ENCODE measurements at places on chromosomes 7 and 10.

- no peak for DNase-seq
These were observed 49.0 kb downstream of the LAMB1 start for GRCh38 chr7:107953924-107954303.

- DNase-seq: no peak
These were observed 3.2 kb upstream of the TMEM273 start for GRCh38 chr10:49191349-49191748.

DNA sequence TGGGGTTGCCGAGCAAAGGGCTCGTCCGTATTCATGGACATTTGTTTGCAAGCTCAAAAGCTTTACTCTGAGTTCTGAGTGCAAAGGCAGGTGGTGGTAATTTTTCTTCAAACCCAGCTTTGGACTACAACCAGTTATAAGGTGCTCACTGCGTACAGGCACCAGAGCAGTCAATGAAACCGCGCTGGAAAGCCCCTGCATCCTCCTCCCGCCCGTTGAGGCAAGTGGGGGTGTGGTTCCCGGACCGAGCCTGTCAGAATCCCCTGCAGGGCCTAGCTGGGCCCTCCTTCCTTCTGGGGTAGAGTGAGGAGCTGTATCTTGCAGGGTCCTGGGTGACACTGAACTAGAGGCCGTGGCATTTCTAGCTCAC, 22.3 kb downstream of the AMZ1 start:
- no peak for DNase-seq

- no peak for DNase-seq
These were observed 56.9 kb downstream of the NOD1 start for GRCh38 chr7:30421647-30422196.

GRCh38 chr7:22598318-22598920, 98.4 kb upstream of the STEAP1B start:
- DNase-seq: no peak

GRCh38 chr7:5439572-5440496, 16.2 kb upstream of the TNRC18 start:
- DNase-seq: no peak

GRCh38 chr10:30781670-30782121, 152.1 kb upstream of the LYZL2 start:
- no peak for DNase-seq

DNA sequence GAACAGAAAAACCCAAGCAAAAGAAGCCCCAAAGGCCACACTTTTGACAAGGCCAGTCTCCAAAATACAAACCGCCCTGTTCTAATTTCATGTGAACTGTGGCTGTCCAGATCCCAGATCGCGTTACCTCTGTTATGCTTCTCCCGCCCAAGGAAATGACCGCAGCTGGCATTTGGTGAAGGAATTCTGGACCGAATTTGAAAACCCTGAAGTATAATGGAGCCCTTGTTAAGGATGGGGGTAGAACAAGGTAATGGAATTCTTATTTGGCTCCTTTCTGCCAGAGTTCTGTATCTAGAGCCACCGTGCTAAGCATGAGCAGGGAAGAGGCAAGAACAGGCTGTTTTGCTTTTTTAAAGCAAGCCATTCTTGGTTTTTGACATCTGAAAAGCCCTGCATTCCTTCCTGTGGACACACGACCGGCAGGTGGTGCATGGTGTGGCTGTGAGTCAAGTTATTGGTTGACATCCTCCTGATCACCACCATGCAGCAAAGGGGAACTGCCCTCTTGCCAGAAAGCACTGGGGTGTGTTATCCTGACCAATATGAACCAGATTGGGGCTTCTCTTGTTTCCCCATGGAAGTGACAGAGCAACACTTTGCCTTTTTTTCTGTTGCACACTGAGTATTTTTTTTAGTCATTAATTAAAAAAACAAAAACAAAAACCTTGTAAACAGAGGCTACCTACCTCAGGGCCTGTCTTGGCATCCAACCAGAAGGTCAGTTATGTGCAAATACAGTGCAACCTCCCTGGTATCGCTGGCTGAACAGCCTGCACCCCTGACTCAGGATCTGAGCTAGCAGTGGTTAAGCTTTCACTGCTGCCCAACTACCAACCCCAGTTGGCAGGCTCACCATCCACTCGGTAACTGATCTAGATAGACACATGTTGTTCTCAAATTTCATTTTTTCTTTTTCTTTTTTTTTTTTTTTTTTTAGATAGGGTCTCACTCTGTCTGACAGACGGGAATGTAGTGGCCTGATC, 14.2 kb downstream of the UCMA start:
- no peak for DNase-seq

DNA sequence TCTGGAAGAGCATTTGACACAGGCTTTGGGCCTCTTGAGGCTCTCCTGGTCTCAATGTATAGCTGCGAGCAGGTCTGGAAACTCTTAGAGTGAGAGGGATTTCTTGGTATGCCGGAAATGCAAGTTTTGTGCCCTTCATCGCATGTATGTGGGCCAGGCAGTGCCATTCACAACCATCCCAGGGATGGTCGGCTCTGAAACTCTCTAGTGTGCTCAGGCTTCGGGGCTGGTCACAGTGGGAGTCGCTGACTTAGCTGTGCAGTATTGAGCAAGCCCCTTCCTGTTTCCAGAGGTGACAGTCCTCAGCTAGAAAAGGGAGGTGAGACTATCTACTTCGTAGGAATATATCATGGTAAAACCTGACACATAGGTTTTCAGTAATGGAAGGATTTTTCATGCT, 2.0 kb upstream of the AOAH start:
- no peak for DNase-seq

DNA sequence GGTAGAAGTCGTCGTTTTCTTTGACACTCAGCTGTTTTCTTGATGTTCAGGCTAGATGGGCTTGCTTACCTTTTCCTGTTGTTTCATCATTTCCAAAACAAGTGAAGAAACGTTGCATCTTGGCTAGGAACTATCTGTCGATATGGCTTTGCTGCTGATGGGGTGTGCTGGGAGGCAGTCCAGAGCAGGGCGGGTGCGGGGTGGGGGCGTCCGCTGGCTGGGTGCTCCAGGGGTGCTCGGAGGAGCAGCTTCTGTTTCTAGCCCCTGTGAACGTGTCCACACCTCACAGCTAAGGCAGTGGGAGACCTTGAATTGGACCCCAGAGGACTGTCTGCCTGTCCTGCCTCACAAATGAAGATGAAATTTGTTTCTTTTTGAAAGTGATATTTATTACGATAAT, 7.6 kb upstream of the SUN1 start:
- DNase-seq: no peak

DNA sequence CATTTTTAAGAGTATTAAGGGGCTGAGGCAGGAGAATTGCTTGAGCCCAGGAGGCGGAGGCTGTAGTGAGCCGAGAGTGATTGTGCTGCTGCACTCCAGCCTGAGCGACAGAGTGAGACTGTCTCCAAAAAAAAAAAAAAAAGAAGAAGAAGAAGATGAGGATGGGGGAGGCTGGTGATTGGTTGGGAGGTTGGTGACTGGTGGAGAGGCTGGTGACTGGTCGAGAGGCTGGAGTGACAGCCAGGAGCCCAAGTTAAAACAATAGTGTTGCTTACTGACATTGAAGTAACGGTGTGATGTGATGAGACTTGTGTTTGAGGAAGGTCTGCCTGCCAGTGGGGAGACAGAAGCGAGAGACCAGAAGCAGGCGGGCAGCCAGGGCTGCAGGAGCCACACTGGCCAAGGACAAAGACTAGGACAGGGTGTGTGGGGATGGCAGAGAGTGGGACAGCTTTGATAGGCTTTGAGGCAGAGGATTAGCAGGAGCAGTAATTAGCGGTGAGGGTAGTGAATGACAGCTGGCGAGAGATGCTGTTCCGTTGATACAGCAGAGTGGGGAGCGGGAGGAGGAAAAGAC, 4.9 kb downstream of the SRRT start:
- no peak for DNase-seq

DNA sequence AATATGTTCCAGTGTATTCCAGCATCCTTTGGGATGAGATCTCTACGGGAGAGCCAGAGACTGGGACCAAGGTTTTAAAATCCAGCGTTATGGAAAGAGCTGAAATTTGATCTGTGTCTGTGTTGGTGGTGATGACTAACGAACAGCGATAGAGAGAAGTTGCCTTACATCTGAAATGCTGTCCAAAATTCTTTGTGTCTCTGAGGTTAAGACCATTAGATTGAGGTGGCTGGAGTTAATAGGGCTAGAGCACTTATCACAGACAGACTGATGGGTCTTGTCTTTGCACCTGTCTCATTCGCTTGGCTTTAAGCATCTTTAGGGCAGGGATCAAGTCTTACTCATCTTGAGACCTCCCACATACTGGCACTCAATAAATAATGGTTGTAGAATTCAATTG, 41.0 kb upstream of the RAPGEF5 start:
- no peak for DNase-seq

DNA sequence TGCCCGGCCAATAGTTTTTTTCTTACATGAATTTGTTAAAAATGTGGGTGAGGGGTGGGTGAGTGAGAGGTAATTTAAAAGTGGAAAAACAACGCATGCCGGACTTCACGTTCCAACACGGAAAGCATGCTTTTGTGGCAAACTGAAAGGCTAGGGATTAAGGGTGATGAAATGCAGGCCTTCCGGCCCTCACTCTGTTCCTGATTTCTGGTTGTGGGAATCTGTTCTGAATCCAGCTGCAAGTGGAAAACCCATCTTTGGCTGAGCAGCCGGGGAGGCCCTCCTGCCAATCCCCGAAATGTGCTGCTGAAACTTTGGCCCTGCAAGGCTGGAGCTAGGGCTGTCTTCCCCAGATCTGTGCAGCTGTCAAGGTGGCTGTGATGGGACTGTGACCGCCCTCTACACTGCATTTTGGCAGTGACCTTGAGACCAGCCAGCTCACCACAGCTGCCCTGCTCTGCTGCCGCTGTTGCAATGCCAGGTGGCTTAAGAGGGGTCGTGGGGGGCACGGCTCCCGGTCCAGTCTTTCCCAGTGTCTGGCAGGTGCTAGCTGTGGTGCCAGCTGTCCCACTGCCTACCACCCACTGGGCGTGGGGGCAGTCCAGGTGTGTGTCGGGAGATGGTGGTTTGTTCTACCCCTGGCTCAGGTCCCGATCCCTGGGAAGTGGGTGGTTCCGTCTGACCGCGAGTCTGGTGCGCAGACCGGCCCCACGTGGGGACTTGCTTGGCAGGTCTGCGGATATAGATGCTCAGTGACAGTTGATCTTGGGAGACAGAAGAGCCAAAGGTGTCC, 39.0 kb downstream of the TET1 start:
- peak; percentile 32 for DNase-seq

DNA sequence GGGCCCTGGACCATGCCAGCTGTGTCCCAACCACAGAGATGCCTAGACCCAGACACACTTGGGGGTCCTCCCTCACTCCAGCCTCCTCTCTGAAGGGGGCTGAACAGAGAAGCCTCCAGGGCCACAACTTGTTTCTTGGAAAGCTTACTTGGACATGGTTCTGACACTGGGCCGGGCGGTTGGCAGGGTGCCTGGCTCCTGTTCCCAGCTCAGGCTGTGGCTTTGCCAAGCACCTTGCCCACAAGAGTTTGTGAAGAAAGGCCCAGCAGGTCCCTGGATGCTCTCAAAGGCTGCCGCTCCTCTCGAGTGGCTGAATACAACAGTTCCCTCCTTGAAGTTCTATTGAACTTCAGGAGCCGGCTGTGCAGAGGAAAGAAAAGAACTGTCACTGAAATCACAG, 181.6 kb downstream of the PTPN20 start:
- DNase-seq: no peak

- DNase-seq: no peak
These were observed 103.7 kb downstream of the DNAJB6 start for GRCh38 chr7:157440346-157441022.

DNA sequence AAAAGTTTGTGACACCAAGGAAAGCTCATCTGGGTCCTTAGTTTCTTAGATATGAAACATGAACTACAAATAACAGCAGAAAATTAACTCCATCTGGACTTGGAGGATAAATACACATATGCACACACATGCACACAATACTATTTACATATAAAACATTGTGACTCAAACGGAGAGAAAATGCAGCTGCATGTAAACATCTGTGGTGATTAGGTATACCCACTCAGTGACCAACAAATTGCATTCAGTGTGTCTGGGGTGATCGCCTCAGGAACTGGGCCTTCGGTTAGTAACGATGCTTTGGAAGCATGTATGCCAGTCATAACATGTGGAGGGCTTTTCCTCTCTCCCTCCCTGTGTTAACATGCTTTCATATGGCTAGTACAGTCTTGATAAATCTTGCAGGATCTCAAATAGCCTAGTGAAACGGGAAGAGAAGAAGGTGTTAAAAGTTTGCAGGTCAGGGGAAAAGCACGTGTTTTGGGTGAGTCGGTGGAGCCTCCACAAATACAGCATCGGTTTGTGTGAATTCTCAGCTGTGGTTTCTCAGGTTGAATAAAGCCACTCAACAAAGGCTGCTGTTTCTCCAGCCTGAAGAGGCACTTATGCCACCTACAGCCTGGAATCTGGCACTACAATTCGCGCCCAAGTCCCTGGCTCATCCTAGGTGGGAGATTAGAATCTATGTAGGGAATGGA, 8.7 kb upstream of the GLRX3 start:
- DNase-seq: peak; percentile 33

- no peak for DNase-seq
These were observed 30.2 kb downstream of the ENTPD7 start for GRCh38 chr10:99689461-99689860.

DNA sequence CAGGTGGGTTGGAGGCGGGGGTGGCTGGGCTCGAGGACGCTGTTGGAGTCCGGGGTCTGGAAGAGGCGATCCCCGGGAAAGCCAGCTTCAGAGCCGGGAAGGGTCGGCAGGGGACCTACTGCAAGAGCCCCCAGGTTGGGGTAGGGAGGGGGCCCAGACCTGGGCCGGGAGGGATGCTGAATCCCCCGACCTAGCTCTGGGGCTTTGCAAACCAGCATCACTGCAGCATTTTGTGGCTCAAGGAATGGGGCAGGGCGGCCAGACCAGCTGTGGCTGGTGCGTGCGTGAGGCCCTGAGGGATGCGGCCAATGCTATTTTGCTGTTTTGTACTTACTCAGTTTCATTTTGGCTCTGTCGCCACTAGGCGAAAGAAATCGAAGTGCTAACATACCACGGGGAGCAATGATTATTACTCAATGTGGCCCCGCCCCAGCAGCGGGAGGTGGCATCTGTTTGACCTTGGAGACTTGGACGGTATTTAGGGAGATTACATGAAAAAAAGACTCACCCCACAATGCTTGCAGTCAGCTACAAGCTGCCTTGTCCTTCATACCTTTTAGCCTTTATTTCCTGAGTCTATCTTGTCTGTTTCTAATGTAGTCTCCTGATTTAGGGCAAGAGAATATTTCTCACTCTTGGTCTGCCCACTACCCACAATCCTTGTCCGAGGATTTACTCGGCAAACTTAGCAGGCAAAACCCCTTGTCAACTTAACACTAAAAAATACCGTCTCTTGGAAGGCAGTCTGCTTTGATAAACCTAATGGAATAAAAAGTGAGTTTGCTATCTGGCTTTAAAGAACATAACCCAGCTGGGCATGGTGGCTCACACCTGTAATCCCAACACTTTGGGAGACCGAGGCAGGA, 16.2 kb downstream of the HSPB1 start:
- DNase-seq: peak; percentile 76

- no peak for DNase-seq
These were observed 1.8 kb downstream of the EPHB6 start for GRCh38 chr7:142856565-142857245.
